ENCODE measurements at places on chromosomes 12 and 14. TPM values are rescaled to one million over a fixed set of nuclear protein-coding genes. Genes with fewer than 3 reads are reported as not detected.
A peak's percentile ranks its signal among the peaks of the same experiment; 100 is the strongest.

Gene CD69
- total RNA-seq, result 0.82 TPM

GRCh38 chr14:66009089-66009488, 477.1 kb upstream of the CCDC196 start:
- H3K27me3 ChIP-seq, result peaks cover 4% of the 10 kb centered on the region
- no peak overlapping the region for H3K27ac ChIP-seq
- no peaks in the 10 kb centered on the region for H3K36me3 ChIP-seq
- DNase-seq, result no peak
- H3K4me3 ChIP-seq, result no peak overlapping the region
- no peaks in the 10 kb centered on the region for H3K4me1 ChIP-seq

DNA sequence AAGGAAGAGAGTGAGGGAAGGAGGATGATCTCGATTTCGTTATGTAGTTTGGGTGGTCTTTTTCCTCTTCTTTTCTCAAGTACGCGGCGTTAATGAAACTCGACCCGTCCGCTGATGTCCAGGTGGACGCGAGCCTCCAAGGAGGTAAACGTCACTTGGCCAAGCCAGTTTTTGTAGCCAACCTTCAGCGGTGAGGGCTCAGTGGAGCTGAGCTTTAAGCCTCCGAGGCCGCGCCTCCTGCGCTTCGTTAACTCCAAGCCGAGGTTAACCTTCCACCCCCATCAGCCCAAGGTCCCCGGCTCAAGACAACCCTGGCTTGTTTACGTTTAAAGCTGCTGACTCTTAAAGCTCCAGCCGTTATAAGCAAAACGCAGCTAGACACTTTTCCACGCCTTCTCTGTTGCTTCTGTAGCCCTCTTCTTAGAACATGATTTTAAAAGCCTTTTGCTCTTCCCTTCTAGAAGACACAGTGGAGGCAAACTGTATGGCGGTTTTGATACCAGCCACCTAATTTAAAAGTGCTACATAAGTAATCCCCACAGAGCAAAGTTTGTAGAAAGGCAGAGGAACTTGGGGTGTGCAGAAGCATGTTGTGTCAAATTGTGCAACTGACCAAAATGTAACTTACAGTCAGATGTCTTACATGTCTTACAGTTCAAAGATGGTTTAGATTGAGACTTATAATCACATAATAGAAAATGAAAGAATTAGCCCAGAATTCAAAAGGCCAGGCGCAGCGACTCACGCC, 923 bp upstream of the ITPR2 start:
- H3K4me1 ChIP-seq, result peaks cover 11% of the 10 kb centered on the region
- DNase-seq, result no peak
- H3K4me3 ChIP-seq, result peak overlapping the region; percentile 86
- H3K27me3 ChIP-seq, result no peaks in the 10 kb centered on the region
- H3K36me3 ChIP-seq, result no peaks in the 10 kb centered on the region

Gene CMA1
- not detected for total RNA-seq

Gene CLEC1B
- total RNA-seq, result not detected

DNA sequence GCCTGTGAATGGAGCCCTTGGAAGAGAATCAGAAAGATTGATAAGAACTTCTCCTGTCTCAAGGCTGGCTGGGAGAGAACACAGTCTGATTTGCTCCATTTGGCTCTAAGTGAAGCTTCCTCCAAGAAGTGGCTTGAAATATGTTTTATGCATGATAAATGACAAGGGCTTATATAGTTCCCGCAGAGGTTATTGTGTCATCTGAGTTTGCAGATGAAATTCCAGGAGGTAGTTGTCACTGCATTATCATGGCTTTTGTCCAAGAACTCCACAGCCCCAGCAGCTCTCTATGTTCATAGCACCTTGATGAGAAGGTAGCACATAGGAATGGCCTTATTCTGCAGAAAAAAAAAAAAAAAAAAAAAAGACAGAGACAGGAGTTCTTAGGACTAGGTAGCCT, 108.5 kb downstream of the DACT1 start:
- no peaks in the 10 kb centered on the region for H3K27me3 ChIP-seq
- DNase-seq, result no peak
- no peak overlapping the region for H3K4me3 ChIP-seq
- H3K36me3 ChIP-seq, result no peaks in the 10 kb centered on the region
- no peaks in the 10 kb centered on the region for H3K4me1 ChIP-seq

- DNase-seq, result peak; percentile 71
- peak overlapping the region; percentile 91 for H3K4me3 ChIP-seq
- peaks cover 32% of the 10 kb centered on the region for H3K4me1 ChIP-seq
- H3K27me3 ChIP-seq, result no peaks in the 10 kb centered on the region
- peaks cover 5% of the 10 kb centered on the region for H3K36me3 ChIP-seq
These were observed 2.8 kb upstream of the ARID2 start for GRCh38 chr12:45726603-45727300.

- no peaks in the 10 kb centered on the region for H3K4me1 ChIP-seq
- no peaks in the 10 kb centered on the region for H3K27me3 ChIP-seq
- H3K36me3 ChIP-seq, result no peaks in the 10 kb centered on the region
These were observed 19.0 kb downstream of the SDSL start for GRCh38 chr12:113440947-113441782.

GRCh38 chr14:64865109-64865508, 14.6 kb downstream of the SPTB start:
- peaks cover 61% of the 10 kb centered on the region for H3K4me1 ChIP-seq
- H3K36me3 ChIP-seq, result no peaks in the 10 kb centered on the region
- H3K4me3 ChIP-seq, result no peak overlapping the region
- H3K27ac ChIP-seq, result peak overlapping the region; percentile 64

Gene MYF6
- total RNA-seq, result 300 TPM

GRCh38 chr12:104516821-104517220, 60.1 kb downstream of the CHST11 start:
- H3K27ac ChIP-seq, result no peak overlapping the region
- no peak overlapping the region for H3K4me3 ChIP-seq
- H3K4me1 ChIP-seq, result no peaks in the 10 kb centered on the region
- no peaks in the 10 kb centered on the region for H3K36me3 ChIP-seq
- no peak for DNase-seq
